ENCODE measurements at places on chromosomes 1 and 21.

DNA sequence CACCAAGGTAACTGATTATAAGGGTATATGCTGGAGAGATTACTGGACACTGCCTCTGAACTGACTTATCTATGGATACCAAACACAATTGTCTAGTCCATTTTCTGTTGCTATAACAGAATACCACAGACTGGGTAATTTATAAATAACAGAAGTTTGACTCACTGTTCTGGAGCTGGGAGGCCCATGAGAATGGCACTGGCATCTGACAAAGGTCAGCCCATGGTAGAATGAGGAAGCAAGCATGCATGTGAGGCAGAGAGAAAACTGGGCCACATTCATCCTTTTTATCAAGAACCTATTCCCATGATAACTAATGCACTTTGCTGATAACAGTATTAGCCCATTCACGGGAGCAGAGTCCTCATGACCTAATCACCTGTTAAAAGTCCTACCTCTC is 37.4 kb downstream of the FCER1A start:
- DNase-seq, result no peak

- no peak for DNase-seq
These were observed 39.9 kb downstream of the GTF2B start for GRCh38 chr1:88851303-88852063.

DNA sequence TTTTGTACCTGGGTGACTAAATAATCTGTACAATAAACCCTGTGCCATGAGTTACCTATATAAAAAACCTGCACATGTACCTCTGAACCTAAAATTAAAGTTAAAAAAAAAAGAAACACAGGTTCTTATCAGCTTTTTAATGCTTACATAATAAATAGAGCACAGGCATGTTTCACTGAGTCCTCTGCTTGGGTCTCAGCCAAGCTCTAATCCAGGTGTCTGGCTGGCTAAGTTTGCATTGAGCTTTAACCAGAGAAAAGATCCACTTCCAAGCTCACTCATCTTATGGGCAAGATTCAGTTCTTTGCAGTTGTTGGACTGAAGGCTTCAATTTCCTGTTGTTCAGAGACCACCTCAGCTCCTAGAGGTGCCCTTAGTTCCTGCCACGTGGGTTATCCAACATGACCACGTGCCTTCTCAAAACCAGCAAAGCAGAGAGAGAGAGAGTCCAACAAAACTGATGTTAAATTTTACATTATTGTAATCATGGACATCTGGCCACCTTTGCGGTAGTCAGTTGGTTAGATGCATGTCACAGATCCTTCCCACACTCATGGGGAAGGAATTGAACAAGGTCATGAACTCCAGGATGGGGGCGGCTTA is 68.2 kb upstream of the TMPRSS2 start:
- DNase-seq, result no peak

- no peak for DNase-seq
These were observed 1.5 kb downstream of the S100PBP start for GRCh38 chr1:32818804-32819541.

- DNase-seq, result no peak
These were observed 97.7 kb upstream of the IRF2BP2 start for GRCh38 chr1:234707641-234708040.

DNA sequence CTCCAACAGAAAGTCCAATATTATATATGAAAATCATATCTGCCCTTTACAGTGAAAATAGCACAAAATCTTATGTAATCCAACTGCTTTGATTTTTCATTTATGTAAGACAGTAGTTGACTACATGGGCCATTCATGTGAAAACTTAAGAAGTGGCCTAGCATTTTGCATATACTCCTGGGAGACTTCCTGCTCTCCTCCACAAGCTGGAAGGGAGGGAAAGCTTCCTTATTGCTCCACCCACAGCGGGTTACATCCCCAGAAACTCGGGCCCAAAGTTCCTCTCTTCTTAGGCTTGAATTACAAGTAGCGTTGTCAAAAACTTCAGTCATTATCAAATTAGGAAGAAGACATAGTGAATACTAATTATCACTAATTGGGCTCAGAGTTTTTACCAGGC is 29.2 kb downstream of the FYB2 start:
- DNase-seq, result no peak

- DNase-seq, result no peak
These were observed 1.9 kb upstream of the SFT2D2 start for GRCh38 chr1:168223681-168224540.

DNA sequence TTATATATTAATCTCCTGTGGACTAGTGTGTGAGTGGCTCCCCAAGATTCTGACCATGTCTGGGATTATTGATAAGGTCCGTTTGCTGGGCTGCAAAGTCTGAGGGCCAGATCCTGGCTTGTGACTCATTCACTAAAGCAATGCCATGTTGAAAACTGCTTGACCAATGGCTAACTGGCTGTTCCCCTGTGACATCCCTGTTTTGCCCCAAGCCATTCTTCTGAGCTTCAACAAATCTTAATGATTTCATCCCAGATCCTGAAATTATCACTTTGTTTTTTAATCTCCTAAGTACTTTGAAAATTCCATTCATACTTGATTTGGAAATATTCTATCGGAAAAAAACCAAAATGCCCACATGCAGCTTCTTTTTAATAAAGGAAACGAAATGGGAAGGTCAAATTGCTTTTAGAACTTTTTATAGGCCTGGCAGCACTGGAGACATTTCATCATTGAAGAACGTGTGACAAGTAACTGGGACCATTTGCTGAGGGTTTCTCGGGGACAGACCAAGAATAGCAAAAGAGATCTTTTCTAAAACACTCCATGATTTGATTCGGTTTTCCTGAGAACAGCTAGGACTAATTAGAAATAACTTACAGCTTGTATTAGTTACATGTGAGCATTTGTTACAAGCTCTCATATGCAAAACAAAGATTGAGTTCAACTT is 121.3 kb downstream of the TGFB2 start:
- DNase-seq, result no peak

DNA sequence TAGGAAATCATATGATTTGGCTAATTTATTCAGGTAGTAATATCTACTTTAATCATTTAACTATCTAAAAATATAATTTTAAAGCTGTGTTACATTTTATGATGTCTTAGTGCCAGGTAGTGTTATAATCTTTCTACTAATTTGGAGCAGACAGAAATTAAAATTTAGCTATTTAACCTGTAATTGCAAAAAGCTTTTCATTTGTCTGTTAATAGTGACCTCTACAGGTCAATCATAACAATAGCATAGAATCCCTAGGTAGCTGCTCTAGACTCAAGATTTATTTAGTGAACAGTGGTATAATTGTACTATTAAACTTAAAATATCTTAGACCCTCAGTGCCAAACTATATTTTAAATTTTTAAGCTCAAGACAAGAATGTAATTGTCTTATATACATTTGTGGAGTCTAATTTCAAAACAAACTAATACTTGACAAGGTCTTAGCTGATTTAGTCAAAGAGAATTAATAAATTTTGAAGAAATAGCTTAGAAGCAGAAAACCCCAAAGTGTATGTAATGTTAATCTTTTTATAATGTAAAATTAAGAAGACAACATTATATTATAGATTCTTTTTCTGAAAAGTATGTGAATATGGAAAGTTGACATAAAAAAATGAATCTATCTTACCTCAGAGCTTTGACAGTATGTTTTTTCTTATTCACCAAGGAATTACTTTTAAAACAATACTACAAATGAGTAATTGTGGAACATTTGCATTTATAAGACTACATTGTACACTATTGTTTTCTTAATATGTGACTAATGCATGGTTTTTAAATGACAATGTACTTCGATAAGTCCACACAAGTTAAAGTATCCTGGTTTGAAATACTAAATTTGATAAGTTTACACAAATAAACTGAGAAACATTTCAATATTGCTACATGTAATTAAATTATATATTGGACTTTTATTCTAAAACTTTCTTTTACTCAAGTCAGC is 64.1 kb upstream of the RNPC3 start:
- DNase-seq, result no peak

- no peak for DNase-seq
These were observed 391.8 kb downstream of the CAMTA1 start for GRCh38 chr1:7177021-7177420.

GRCh38 chr1:59771361-59771760 is 43.4 kb upstream of the HOOK1 start:
- no peak for DNase-seq

DNA sequence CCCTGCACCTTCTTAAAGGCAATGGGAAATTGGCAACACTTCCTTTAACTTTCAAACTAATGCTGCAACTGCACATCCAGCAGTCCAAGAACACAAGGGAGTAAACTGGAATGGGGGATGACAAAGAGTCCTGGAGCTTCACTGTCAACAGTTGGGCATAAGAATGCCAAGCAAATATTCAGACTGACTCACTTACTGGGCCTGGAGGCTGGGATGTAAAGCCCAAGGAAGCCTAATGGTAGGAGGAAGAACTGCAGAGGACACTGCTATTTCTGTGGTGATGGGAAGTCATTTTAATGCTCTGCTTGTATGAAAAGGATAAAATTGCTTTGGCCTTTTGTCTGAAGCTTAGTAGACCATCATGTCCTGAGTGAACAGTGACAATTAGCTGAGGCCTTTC is 15.7 kb upstream of the DMRTA2 start:
- DNase-seq, result no peak
